Activated CD8-positive, alpha-beta memory T cell treated with anti-CD3 and anti-CD28 coated beads for 48 hours (primary cell): ENCODE measurements at places on chromosomes 3 and 15.

GRCh38 chr3:50135964-50136363 lies 19.2 kb upstream of the SEMA3F start:
- no peak for DNase-seq

DNA sequence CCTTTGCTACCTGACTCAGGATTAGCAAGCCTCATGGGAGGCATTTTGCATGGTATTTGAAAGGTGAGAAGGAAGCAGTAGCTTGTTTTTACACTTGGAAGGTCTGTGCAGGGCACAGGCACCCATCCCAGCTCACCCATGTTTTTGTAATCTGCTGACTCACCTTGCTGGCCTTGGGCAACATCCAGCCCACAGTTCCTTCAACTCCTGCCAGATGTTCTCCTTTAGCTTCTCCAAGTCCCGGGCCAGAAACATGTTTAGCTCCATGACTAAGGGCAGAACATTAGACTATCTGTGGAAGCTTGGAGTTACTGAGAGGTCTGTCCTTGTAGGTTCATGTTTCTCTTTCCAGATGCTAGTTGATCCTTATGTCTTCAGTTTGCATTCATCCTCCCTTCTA lies 12.4 kb upstream of the ZNF770 start:
- no peak for DNase-seq

DNA sequence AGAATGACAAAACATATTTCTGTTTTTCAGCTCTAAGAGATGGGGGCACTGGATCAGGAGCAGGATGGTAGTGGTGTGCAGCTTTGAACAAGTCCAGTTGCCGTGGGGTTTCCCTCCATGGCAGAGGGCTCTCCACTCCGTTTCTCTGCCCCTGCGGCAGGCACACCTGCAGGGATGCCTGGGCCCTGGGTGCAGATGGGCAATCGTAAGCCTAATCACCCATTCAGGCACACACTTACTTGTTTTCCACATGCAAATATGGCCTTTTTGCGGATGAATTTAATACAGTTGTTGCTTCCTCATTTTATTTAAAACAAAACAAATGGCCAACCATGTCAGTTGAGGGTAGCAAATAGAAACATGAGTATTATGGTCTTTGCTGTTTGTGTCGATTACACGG lies 85.1 kb downstream of the LPP start:
- DNase-seq: no peak

GRCh38 chr3:155435821-155436220 lies 142.3 kb upstream of the STRIT1 start:
- DNase-seq: no peak

- no peak for DNase-seq
Measured at GRCh38 chr15:92882697-92883162, 17.4 kb upstream of the CHD2 start.

- no peak for DNase-seq
Measured at GRCh38 chr15:90037961-90038631, 37.0 kb downstream of the ZNF710 start.

- DNase-seq: no peak
Measured at GRCh38 chr3:30231277-30232141, 374.9 kb upstream of the TGFBR2 start.

GRCh38 chr15:83565553-83566159 lies 88.3 kb upstream of the ADAMTSL3 start:
- no peak for DNase-seq

- DNase-seq: no peak
Measured at GRCh38 chr3:69011096-69011730, 2.3 kb downstream of the EOGT start.

DNA sequence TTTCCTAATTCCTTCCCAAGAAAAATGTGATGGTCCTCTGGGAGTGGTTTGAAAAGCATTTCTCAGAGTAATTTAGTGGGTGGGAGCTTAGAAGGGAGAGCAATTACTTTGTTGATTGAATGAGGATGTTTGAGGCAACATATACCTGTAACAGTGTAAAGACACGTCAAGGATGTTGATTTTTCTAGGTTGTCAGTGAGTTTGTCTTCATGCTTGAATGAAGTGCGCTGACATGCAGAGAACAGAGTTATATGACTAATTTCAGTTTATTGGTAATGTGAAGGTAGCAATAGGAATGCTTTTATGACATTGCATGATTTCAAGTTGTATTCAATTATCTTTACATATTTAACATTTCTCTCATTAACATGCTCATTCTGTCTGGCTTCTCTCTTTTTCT lies 286.9 kb downstream of the NFKBIZ start:
- no peak for DNase-seq

DNA sequence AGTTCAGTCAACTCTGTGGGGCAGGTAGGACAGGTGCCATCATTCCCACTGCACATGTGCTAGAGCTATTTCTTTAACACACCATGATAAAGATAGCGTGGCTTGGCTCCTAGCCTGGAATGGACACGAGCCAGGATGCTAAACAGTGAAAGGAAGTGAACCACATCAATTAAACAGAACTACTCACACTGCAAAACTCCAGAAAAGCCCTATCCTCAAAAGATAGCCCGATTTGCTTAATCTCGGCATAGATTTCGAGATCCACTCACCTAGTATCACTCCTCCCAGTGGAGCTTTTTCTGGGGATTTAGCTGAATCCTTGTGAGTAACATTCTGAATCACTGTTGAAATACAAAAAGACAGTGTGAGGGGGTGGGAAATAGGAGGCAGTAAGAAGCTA lies 118.0 kb downstream of the ABI3BP start:
- no peak for DNase-seq

DNA sequence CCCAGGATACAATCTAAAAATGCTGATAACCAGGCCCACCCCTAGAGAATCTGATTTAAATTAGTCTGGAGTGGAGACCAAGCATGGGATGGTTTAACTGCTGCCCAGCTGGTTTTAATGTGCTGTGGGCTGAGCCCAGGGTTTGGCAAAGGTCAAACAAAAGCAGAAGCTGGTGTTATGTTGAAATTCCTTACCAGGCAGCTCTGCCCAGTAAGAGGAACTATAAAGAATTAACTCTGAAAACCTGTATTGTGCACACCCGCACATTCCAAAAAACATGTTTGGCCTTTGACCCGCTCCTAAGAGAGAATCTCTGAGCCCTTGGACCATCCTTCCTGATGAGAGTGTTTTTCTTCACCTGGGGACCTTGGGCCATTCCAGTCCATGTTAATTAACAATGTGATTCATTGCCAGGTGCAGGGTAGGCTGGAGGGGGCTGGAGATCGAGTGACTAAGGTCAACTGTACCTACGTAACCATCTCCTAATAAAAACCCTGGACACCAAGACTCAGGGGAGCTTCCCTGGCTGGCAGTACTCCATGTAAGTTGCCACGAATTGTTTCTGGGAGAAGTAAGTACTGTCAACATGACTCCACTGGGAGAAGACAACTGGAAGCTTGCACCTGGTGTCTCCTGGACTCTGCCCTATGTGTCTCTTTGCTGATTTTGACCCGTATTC lies 10.9 kb downstream of the CCDC13 start:
- DNase-seq: no peak

- DNase-seq: no peak
Measured at GRCh38 chr3:43468133-43468532, 153.7 kb downstream of the ANO10 start.

- no peak for DNase-seq
Measured at GRCh38 chr15:99522288-99522687, 43.5 kb upstream of the MEF2A start.

GRCh38 chr3:159277814-159278213 lies 476.0 kb downstream of the MFSD1 start:
- no peak for DNase-seq

- no peak for DNase-seq
Measured at GRCh38 chr3:129597087-129597999, 9.1 kb downstream of the PLXND1 start.

DNA sequence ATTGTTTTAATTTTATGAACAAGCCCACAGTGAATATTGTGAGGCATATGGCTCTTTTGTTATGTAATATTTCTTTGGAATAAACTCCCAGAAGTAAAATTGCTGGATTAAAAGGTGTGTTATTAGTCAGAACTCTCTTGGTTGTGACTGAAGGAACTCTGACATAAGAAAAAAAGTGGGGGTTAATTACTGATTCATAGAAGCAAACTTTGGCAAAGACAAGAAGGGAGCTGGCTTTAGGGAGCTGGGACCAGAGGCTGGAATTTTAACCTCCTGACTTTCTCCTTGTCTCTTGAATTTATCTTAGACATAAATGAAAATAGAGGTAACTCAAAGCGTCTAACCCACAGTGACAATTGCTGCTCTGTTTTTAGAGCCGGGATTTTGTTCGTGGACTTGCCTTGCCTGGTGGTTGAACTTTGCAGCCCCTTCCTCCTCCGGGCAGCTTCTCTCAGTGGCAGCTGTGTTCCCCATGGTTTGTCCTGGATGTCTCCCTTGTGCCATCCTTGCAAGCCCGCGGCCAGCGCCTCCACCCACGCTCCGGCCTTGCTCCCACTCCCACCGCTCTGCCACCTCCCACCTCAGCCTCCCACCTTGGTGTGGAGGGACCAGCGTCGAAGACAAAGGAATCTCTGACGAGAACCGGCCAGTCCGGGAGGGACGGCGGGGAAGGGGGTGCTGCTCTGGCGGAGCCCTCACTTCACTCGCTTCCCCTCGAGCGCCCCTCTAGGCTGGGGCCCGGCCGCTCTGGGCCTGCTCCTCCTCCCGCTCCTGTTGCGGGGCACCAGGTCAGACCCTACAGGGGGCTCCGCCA lies 28.0 kb downstream of the ARHGAP31 start:
- DNase-seq: no peak

GRCh38 chr15:71509139-71509538 lies 301.2 kb upstream of the NR2E3 start:
- DNase-seq: no peak

GRCh38 chr3:171878461-171879225 lies 35.5 kb downstream of the TMEM212 start:
- no peak for DNase-seq
